ENCODE measurements at places on chromosomes 7 and 10. TPM values are rescaled to one million over a fixed set of nuclear protein-coding genes. Genes with fewer than 3 reads are reported as not detected.

GRCh38 chr7:8249121-8249520, 12.8 kb downstream of the ICA1 start:
- no peak for DNase-seq

GRCh38 chr7:121334875-121335648, 6.3 kb downstream of the WNT16 start:
- DNase-seq: no peak

- no peak for DNase-seq
Measured at GRCh38 chr10:45373576-45374349, at the start of gene ALOX5. ALOX5 (plus strand) TSS chr10:45374216; CDS start chr10:45374280, 64 bp downstream.

The GCK gene
- total RNA-seq: 1.7 TPM

The PIP gene
- total RNA-seq: 2.5 TPM

The IQUB gene
- total RNA-seq: 0.98 TPM

Measured in vagina (tissue), 2 donors.